Stimulated activated naive CD4-positive, alpha-beta T cell treated with Interleukin-2 at 50 U/mL for 16 hours (primary cell): ENCODE measurements at places on chromosomes 12 and 14.

DNA sequence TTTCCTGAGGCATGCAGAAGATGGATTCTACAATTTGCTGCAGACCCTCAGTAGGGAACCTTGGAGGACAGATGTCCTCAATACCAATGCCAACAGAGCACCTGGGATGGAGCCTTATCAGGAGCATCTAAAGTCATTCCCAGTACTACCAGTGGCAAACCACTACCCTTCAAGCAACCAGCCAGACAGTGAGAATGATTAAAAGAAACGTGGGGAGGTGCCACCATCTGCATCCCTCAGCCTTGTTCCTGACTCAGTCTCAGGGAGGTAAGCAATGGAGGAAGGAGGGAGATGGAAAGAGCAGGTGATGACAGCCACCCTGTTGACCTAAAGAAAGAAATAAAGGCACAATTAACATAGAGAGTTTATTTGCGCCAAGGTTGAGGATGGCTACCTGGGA, 175.2 kb upstream of the GRIN2B start:
- no peak for DNase-seq

GRCh38 chr12:26691234-26691970, 141.6 kb downstream of the ITPR2 start:
- no peak for DNase-seq

DNA sequence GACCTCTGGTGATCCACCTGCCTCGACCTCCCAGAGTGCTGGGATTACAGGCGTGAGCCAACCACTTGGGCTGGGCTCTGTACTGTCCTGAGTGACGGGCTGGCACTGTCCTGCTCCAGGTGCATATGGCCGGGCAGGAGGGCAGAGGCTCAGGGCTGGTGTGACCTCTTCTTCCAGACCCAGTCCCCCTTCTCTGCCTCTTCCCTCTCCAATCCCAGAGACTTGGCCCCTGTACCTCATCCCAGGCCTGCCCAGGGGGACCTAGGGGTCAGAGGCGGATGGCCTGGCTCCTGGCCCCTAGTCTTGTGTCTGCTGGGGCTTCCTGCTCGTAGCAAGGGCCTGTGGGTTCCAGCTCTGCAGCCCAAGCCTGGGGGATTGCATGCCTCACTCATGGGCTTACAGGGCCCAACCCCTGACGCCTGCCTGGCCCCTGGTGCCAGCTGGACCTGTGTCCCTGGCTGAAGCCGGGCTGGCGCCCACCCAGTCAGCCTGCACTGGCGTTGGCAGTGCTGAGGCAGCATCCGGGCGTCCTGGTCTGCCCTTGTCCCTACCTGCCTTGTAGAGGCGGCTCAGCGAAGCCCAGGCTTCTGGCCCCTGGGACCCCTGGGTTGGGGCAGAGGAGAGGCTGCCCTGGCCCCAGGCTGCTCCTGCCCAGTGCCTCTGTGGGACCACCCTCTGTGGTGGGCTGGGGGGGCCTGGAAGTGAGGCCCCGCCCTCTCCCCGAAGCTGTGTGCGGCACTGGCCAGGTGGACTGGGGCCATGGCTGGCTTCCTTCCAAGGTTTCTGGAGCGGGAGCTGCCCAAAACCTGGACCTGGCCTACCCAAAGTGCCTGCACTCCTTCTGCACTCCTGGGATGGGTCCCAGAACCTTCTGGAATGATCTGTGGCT, 4.3 kb downstream of the TEDC1 start:
- no peak for DNase-seq

- DNase-seq = no peak
Measured at GRCh38 chr12:130339951-130340350, 2.3 kb downstream of the PIWIL1 start.

DNA sequence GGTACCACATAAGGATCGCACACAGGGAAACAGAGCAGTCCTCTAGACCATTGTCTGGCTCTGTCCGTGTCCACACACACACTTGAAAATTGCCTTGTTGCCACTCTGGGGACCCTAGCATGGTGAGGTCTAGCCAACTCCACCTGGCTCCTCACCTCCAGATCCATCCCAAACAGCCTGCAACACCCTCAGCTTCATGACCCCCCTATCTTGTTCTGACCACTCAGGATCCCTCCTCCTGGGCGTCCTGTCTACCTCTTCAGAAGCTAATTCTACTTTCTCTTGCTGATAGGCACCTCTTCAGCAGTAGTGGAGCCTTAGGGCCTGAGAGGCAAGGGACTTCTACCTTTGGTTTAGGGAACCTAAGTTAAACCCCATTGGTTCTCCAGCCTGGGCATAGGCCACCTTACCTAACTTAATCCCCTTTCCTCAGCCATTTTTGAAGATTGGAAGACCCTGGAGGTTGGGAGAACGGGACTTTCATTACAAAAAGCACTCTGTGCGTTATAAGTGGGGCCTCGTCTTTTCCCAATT, 697 bp upstream of the HOXC5 start:
- no peak for DNase-seq

DNA sequence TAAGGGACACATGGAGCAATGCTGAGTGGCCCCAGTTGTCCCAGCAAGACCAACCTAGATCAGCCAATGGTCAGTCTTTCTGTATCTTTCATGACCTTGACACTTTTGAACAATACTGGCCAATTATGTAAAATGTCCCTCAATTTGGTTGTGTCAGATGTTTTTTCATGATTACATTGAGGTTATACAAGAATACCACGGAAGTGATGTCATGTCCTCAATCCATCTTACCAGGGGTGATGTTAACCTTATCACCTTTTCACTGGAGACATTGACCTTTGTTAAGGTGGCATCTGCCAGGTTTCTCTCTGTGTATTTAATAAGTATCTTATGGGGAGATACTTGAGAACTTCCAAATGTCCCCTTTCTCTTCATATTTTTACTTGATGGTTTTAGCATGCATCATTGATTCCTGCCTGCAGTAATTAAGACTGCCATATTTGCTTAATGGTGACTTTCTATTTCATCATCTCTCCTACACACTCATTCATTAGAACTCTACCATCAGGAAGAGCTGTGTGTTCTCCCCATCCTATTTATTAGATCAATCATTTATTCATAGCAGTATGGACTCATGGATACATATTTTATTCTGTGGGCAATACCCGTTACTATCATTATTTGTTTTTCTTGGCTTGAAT, 64.7 kb upstream of the RFLNA start:
- no peak for DNase-seq
